ENCODE measurements at places on chromosomes 12 and 14.

GRCh38 chr14:90760591-90761316 is 55.5 kb downstream of the TTC7B start:
- peak; percentile 26 for DNase-seq
- no peak overlapping the region for H3K4me3 ChIP-seq
- H3K36me3 ChIP-seq: no peaks in the 10 kb centered on the region

- H3K36me3 ChIP-seq: peaks cover 45% of the 10 kb centered on the region
- DNase-seq: no peak
- H3K4me3 ChIP-seq: no peak overlapping the region
- no peaks in the 10 kb centered on the region for H3K27me3 ChIP-seq
Observed at GRCh38 chr14:49897965-49898364, 5.1 kb downstream of the ARF6 start.

- H3K27ac ChIP-seq: no peak overlapping the region
- no peak for DNase-seq
- H3K27me3 ChIP-seq: no peaks in the 10 kb centered on the region
- no peak overlapping the region for H3K4me3 ChIP-seq
- no peaks in the 10 kb centered on the region for H3K36me3 ChIP-seq
Observed at GRCh38 chr14:37179896-37180502, 7.6 kb upstream of the SLC25A21 start.

DNA sequence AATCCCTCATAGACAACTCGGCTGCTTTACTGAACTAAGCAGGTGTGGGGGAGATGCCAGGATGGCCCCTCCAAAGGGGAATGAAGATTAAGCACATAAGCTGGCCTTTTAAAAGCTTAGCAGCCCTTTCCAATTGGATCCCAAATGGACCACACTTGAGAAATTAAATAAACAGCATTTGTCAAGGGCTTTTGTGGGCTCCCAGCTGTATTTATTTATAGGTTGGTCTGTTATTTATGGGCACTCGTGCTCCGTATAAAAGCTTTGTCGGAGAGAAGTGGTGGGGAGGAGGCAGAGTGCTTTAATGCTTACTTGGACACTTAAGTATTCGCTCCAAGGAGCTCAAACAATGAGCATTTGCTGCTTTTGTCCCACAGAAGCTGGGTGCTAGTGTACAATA is 580.2 kb downstream of the MED13L start:
- H3K36me3 ChIP-seq: no peaks in the 10 kb centered on the region
- H3K4me3 ChIP-seq: no peak overlapping the region
- no peak overlapping the region for H3K27ac ChIP-seq
- DNase-seq: no peak
- no peaks in the 10 kb centered on the region for H3K27me3 ChIP-seq

GRCh38 chr14:68249661-68250451 is 430.3 kb downstream of the RAD51B start:
- no peaks in the 10 kb centered on the region for H3K27me3 ChIP-seq
- peaks cover 39% of the 10 kb centered on the region for H3K4me1 ChIP-seq
- H3K4me3 ChIP-seq: no peak overlapping the region
- no peak overlapping the region for H3K27ac ChIP-seq
